GM23338 (cell line): ENCODE measurements at places on chromosomes 16 and 17. TPM values are rescaled to one million over a fixed set of nuclear protein-coding genes. Genes with fewer than 3 reads are reported as not detected.

The GOSR2 gene
- total RNA-seq, result 32.2 and 36.2 TPM in 2 replicates

The KIF1C gene
- 56.4 and 61.4 TPM in 2 replicates for total RNA-seq

The YBX2 gene
- 20.6 and 36.5 TPM in 2 replicates for total RNA-seq

The TBC1D3E gene
- total RNA-seq, result not detected in 2 replicates

The ALOX15B gene
- total RNA-seq, result 0.39 and 0.45 TPM in 2 replicates

The ZNF821 gene
- 14.8 and 20.6 TPM in 2 replicates for total RNA-seq

- no peaks in the 10 kb centered on the region for H3K36me3 ChIP-seq
- peak; percentile 49 for DNase-seq
- H3K4me3 ChIP-seq, result no peak overlapping the region
- H3K4me1 ChIP-seq, result no peaks in the 10 kb centered on the region
- no peak overlapping the region for H3K27ac ChIP-seq
These were observed 23.9 kb upstream of the AATK start for GRCh38 chr17:81189670-81190530.

DNA sequence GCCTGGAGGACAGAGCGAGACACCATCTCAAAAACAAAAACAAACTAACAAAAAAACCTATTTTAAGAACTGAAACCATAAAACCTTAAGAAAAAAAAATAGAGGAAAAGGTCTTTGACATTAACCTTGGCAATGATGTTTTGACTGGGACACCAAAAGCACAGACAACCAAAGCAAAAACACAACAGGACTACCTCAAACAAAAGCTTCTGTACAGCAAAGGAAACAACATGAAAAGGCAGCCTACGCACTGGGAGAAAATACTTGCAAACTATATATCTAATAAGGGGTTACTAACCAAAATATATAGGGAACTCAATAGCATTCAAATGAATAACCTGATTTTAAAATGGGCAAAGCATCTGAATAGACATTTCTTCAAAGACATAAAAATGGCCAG, 32.3 kb downstream of the CDR2 start:
- H3K36me3 ChIP-seq, result peaks cover 3% of the 10 kb centered on the region; the same call in 1 of the 2 replicates
- no peak for DNase-seq
- H3K4me3 ChIP-seq, result no peak overlapping the region
- H3K27ac ChIP-seq, result no peak overlapping the region

GRCh38 chr17:43384476-43384862, 14.3 kb upstream of the ARL4D start:
- no peaks in the 10 kb centered on the region for H3K4me1 ChIP-seq
- no peak overlapping the region for H3K27ac ChIP-seq
- H3K36me3 ChIP-seq, result no peaks in the 10 kb centered on the region; the same call in 1 of the 2 replicates

DNA sequence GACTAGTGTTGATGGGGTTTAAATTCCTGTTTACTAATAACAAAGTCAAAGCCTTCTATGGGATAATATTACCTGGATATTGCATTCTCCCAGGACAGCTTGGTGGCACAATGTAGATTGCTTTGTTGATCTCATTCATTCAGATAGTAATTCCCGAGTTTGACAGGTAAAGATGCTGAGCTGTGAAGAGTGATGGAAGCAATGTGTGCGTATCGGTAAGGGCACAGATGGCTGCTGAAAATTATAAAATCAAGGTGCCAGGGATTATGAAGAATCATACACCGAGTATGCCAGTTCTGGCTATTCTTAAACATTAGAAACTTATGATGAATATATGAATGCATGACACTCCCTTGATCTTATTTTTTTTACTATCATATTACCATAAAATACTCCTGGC, 100.6 kb upstream of the CNTNAP4 start:
- no peaks in the 10 kb centered on the region for H3K4me1 ChIP-seq
- no peaks in the 10 kb centered on the region for H3K27me3 ChIP-seq
- no peak overlapping the region for H3K4me3 ChIP-seq
- no peak for DNase-seq
- no peak overlapping the region for H3K27ac ChIP-seq

DNA sequence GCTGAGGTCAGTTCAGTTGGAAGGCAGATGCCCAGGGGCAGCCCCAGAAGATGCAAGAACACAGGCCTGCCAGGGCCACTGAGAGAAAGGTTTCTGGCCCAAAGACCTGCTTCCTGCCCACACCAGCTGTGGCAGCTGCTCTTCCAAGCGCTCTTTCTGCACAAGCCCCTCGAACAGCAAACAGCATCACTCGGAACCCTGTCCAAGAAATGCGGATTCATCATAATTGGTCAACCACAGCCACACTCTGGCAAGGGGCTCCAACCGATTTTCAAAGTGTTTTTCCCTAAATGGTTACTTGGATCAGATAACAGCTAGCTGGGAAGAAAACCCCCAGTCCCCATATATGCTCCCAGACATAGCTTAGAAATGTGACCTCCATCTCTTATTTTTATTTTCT, 71.1 kb upstream of the DNAH17 start:
- no peak for DNase-seq
- H3K27me3 ChIP-seq, result no peaks in the 10 kb centered on the region
- H3K36me3 ChIP-seq, result no peaks in the 10 kb centered on the region
- no peak overlapping the region for H3K4me3 ChIP-seq

- H3K27ac ChIP-seq, result no peak overlapping the region
- no peaks in the 10 kb centered on the region for H3K36me3 ChIP-seq
- no peak overlapping the region for H3K4me3 ChIP-seq
- no peak for DNase-seq
- H3K4me1 ChIP-seq, result no peaks in the 10 kb centered on the region
These were observed 10.3 kb downstream of the MPP3 start for GRCh38 chr17:43822570-43823190.

- no peaks in the 10 kb centered on the region for H3K27me3 ChIP-seq
- no peak overlapping the region for H3K27ac ChIP-seq
- H3K4me1 ChIP-seq, result no peaks in the 10 kb centered on the region
- no peak overlapping the region for H3K4me3 ChIP-seq
- no peak for DNase-seq
- no peaks in the 10 kb centered on the region for H3K36me3 ChIP-seq
These were observed 43.9 kb downstream of the MMD start for GRCh38 chr17:55377671-55378275.

- H3K27me3 ChIP-seq, result no peaks in the 10 kb centered on the region
- no peak for DNase-seq
- H3K4me1 ChIP-seq, result no peaks in the 10 kb centered on the region
- no peak overlapping the region for H3K4me3 ChIP-seq
These were observed 14.9 kb downstream of the RHOT1 start for GRCh38 chr17:32157225-32157624.

DNA sequence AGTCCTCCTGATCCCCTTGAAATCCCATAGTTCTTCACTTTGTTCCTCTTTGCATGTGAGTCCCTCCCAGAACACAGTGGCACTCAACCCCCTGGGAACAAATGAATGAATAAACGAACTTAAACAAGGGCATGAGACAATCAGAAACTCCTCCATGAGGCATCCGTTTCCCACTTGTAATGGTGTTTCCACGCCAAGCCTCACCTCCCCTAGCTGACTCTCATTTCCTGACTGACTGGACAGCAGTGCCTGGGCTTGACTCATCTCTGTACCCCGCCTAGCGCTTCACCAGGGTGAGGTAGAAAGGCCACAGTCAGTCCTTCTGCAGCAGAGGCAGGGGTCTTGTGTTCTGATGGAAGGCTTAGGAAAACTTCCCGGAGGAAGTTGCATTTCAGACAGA, 14.2 kb downstream of the KIF1C start:
- no peak overlapping the region for H3K27ac ChIP-seq
- H3K4me1 ChIP-seq, result no peaks in the 10 kb centered on the region
- peaks cover 24% of the 10 kb centered on the region for H3K36me3 ChIP-seq

GRCh38 chr17:48211787-48212186, 104.2 kb downstream of the SNX11 start:
- no peaks in the 10 kb centered on the region for H3K27me3 ChIP-seq
- H3K4me3 ChIP-seq, result no peak overlapping the region
- H3K36me3 ChIP-seq, result no peaks in the 10 kb centered on the region
- DNase-seq, result no peak
- H3K4me1 ChIP-seq, result no peaks in the 10 kb centered on the region

- no peaks in the 10 kb centered on the region for H3K27me3 ChIP-seq
- no peaks in the 10 kb centered on the region for H3K36me3 ChIP-seq
- no peak overlapping the region for H3K4me3 ChIP-seq
- no peak overlapping the region for H3K27ac ChIP-seq
These were observed 21.9 kb downstream of the C16orf95 start for GRCh38 chr16:87295259-87295658.

- H3K27me3 ChIP-seq, result peaks cover 10% of the 10 kb centered on the region
- DNase-seq, result no peak
- no peak overlapping the region for H3K27ac ChIP-seq
These were observed 69.7 kb downstream of the RPA1 start for GRCh38 chr17:1899403-1900000.
